Stimulated activated CD8-positive, alpha-beta memory T cell treated with anti-CD3 and anti-CD28 coated beads, Interleukin-4, amount 100 ng/mL, for 48 hours (primary cell): ENCODE measurements at places on chromosomes 4 and X.

DNA sequence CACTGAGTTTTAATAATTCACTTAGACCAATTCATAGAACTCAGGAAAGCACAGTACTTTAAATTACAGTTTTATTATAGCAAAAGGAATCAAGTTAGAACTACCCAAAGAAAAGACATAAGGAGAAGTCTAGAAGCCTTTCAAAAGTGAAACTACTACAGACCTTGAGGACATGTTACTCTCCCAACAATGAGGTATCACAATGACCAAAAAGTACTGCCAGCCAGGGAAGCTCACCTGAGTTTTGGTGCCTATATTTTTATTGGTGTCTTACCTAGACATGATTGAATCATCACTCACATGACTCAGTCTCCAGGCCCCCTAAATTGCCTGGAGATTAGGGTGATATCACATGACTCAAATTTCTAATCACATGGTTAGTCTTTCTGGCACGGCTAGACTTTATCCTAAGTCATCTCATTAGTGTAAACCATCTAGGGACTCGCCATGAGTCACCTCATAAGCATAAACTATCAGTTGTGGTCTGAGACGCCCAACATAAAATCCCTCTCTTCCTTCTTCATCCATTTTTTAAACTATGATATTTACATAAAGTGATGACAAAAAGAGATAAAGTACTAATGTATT lies 372.3 kb downstream of the TMA16 start:
- DNase-seq = no peak

- no peak for DNase-seq
These were observed 111.8 kb upstream of the DKK2 start for GRCh38 chr4:107147873-107148272.

- DNase-seq = no peak
These were observed 126.4 kb downstream of the KDR start for GRCh38 chr4:54999003-54999402.

- no peak for DNase-seq
These were observed 1.6 kb downstream of the PAPSS1 start for GRCh38 chr4:107718351-107718965.

GRCh38 chrX:38214551-38215531 lies 5.8 kb downstream of the SRPX start:
- no peak for DNase-seq
